Omental fat pad (tissue), 4 donors: ENCODE measurements at places on chromosomes 6 and 20.

- DNase-seq: no peak
These were observed 8.3 kb downstream of the NT5E start for GRCh38 chr6:85458184-85458583.

GRCh38 chr6:131492932-131493573 lies 80.0 kb upstream of the ARG1 start:
- no peak for DNase-seq

- no peak for DNase-seq
These were observed 2.4 kb downstream of the GMEB2 start for GRCh38 chr20:63624486-63624885.

DNA sequence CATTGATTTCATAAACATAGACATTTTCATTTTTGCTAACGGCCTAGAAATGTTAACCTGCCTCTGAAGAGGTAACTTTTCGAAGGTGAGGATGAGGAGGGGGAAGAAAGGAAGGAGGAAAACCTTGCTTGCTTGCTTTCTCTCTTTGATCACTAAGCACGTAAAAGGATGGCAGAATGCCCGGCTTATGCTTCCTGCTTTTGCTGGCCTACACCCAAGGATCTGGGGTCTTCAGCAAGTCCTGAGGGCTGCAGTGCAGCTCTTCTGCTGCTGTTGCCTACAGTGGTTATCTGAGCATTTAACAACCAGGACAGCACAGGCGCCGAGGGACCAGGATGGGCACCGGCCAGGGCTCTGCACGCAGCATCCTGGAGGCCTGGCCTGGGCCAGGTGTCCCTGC lies 150.8 kb upstream of the TAB2 start:
- DNase-seq: no peak

DNA sequence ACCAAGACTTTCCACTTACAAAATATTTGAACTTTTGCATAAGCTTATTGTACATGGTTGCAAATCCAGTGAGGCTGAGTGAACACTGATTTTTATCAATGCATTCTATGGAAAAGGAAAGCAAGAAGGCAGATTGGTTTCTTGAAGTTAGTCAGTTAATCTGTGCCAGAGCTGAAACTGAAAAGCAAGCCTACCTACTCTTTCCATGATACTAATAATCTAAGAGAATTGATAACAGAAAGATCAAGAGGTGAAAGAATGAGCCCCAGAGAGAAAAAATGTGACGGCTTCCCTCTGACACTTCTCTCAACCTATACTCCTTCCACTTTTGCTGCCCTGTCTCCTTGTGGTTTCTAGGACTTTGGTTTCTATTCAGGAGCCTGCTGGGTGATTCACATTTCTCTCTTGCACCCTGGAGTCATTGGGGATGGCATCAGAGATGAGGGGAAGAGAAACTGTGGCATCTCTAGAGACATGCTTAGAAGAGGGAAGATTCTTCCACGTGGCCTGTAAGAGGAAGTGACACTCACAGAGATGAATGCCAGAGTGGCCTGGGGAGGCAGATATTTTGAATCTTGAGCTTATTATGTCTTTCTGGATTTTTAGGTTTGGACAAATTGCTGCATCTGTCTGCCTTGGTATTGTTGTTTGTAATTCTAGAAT lies 158.6 kb upstream of the RIMS1 start:
- no peak for DNase-seq

GRCh38 chr6:43016943-43017334 lies 2.9 kb downstream of the KLHDC3 start:
- no peak for DNase-seq

GRCh38 chr20:7151676-7152470 lies 384.4 kb downstream of the BMP2 start:
- no peak for DNase-seq

DNA sequence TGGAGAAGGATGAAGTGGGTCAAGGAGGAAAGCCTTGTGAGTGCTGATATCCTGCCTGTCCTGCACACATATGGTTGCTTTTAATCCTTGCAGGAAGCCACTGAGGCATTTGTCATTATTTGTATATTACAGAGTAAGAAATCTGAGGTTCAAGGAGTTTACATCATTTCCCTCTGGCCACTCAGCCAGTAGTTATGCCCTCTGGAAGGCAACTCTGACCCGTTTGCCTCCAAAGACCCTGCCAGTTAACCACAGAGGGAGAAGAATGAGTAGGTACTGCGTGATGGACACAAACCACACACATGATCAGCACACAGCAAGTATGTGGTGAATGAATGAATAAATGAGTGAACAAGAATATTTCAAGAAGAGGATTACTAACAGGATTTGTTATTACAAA lies 7.9 kb upstream of the FAM210B start:
- DNase-seq: no peak

GRCh38 chr6:163337958-163338357 lies 76.6 kb upstream of the QKI start:
- no peak for DNase-seq

GRCh38 chr6:130848945-130849344 lies 21.7 kb downstream of the SMLR1 start:
- DNase-seq: no peak

DNA sequence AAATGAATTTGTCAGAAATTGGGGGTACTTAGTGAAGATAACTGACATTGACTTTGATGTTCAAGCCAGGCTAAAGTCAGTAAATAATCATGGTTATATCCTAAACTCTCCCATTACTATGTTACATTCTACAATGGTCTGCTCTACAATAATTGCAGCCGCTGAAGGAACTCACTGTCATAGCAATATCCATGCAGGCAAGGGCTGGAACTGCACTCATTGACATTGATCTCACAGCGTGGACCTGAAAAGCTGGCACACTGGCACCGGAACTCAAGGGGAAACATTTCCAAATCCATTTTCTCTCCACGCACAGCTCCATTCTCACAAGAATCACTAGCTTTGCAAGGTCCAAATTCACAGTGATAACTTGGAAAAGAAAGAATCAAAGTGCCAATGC lies 702.7 kb downstream of the EYS start:
- DNase-seq: no peak

DNA sequence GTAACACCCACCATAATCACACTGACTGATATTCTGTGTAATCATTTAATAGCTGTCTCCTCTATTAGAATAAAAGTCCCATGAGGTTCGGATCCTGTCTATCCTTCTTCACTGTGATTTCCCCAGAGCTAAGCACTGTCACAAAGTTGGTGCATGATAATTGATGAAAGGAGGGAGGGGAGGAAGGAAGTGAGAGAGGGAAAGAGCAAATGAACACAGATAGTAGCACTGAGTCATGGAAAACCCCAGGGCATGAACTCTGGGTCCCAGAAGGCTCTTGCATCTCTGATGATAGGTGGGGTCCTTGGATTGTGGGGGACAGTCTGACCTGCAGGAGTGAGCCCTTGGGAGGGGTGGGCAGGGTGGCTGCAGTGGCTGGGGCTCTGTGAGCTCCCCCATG lies 294.1 kb downstream of the LRFN2 start:
- no peak for DNase-seq

- DNase-seq: no peak
These were observed 141.1 kb downstream of the CD164 start for GRCh38 chr6:109241199-109241598.

GRCh38 chr6:91683240-91683639 lies 1096.4 kb upstream of the MAP3K7 start:
- DNase-seq: no peak

GRCh38 chr6:2990932-2991506 lies 8.7 kb upstream of the NQO2 start:
- no peak for DNase-seq

- no peak for DNase-seq
These were observed 22.5 kb downstream of the JARID2 start for GRCh38 chr6:15268137-15268908.

GRCh38 chr20:59326188-59326587 lies 25.8 kb downstream of the EDN3 start:
- DNase-seq: no peak

GRCh38 chr20:731891-732560 lies 36.3 kb downstream of the SLC52A3 start:
- DNase-seq: no peak

DNA sequence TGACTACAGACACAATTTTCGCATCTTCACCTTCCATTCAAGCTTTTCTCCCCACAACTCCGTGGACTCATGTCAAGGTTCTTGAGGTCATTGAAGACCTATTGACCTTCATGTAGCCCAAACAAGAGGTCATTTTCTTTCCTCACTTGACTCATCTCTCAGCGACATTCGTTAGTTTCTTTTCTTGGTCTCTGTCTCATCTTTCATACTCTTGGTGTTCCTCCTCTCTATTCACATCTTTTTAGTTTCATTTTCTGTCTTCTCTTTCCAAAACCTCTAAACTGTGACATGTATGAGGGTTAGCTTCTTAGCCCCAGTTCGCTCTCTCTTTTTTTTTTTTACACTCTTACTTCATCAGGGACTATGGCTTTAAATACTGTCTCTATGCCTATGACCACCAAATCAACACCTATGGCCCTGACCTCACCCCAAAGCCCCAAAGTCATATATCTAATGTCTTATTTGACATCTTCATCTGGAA lies 128.6 kb upstream of the BACH2 start:
- no peak for DNase-seq

DNA sequence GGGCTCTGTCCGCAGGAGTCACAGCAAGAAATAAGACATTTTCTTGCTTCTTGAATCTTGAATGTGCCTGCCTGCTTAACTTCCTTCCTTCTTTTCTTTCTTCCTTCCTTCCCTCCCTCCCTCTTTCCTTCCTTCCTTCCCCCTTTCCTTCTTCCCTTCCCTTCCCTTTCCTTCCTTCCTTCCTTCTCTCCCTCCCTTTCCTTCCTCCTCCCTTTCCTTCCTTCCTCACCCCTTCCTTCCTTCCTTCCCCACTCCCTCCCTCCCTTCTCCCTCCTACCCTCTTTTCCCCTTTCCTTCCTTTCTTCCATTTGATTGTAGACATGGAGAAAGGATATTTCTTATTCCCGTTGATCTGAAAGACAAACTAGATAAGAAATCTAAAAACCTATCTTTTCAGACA lies 436.8 kb upstream of the AGPAT4 start:
- no peak for DNase-seq

DNA sequence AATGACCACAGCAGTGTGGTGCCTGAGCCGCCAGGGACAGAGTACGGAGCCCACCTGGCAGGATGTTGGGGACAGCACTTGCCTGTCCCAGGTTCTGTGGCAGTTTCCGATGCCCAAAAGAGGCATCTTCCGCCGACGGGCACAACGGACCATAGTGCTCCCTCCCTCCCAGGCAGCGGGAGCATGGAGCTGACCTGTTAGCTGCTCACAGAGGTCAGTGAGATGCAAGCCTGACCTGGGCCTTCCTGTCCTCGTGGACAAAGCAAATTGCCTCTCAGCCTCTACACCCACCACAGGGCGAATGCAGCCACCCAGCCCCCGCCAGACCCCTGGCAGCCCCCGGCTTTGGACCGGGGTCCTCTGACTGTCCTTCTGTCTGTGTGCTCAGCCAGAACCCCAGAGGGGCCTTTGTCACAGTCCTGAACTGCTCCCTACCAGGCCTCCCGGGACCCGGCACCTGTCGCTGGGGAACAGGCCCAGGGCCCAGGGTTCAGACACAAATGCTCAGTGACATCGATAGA lies 16.2 kb upstream of the FRMD1 start:
- no peak for DNase-seq

DNA sequence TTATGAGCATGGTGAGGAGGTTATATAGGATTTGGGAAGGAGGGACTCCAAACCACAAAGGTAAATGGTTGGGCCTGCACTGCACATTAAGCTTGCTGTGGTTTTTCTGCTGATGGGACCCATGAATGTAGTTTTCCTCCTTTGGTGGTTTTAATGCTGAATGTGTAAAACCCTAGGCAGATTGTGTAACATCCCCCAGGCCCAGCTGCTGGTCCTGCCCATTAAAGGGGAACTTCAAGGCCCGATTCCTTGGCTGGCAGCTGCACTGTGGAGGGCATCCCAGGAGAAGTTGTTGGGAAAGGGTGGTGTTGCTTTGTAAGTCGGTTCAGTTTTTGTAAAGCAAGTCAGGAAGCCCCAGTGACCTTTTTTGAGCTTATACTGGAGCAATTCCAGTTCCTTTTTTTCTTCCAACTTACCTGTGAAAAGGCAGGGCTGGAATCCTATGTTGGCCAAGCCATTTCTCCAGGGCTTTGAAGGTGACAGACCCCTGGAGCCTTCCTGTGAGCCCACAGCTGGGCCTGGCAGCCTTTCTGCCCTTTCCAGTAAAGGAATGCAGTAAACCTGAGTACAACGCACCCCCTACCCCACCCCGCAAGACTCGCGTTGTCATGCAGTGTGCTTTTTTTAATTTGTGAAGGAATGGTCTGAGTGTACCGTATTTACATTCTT lies 43.1 kb upstream of the NAA20 start:
- no peak for DNase-seq

GRCh38 chr6:124792386-124792785 lies 169.9 kb upstream of the RNF217 start:
- DNase-seq: no peak

DNA sequence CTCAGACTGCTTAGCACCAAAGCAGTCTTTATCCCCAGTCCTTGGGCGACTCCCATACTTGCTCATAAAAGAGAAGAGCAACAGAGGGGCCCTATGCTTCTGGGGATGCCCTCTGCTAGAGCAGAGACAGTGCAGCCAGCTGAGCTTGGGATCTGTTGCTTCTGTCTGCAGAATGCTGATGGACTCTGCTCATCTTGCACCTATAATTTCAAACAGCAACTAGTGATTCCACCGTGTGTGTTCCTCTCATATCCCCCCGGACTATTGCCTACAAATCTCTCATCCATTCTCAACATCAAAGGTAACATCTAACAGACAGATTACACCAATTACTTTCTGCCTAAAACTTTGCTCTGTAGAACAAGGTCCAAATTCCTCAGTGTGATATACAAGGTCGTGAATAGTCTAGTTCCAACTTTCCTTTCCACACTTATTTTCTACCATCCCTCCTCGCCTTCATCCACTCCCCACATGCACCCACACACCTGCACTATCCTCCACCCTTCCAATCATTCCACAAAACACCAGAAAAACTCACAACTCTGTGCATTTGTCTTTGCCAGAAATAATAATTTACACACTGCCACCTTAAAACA lies 62.6 kb downstream of the FRK start:
- no peak for DNase-seq

GRCh38 chr6:101558712-101559111 lies 165.2 kb downstream of the GRIK2 start:
- no peak for DNase-seq

DNA sequence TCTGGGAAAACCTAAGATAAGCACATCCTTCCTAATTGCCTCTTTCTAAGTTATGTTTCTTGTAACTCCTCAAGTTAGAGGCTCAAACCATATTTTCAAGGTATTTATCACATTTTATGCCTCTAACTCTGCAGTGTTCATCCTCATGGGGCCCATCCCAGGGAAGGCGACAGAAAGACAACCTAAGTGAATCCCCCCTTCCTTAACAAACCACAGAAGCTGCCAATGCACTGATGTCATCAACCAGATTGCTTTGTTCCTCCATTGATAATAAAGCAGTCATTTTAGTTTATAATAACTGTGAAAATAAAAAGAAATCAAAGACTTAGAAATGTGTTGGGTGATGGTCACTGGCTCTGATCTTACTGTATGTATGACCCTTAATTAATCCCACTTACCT lies 119.5 kb upstream of the TCF21 start:
- no peak for DNase-seq
